ENCODE measurements at places on chromosomes 2 and 18.

DNA sequence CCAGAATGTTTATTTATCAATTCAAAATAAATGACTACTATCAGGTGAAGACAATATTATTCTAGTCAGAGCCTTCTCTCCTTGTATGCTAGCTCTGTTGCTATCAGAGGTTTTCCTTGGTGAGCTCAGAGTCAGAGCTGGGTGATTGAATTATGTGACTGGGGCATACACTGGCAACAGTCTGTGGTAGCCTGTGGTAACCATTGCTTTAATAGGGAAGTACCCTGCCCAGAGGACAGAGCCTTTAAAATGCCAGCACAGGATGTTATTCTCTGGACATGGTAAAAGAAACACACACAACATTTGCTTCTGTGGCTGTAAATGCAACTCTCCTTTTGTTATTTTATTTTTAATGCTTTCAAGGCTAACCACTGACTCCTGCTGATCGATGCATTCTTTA lies 124.7 kb downstream of the PPP1R1C start:
- H3K27me3 ChIP-seq: no peaks in the 10 kb centered on the region
- no peaks in the 10 kb centered on the region for H3K4me1 ChIP-seq
- DNase-seq: no peak
- H3K4me3 ChIP-seq: no peak overlapping the region

GRCh38 chr2:69796174-69796573 lies 33.3 kb upstream of the GMCL1 start:
- H3K4me3 ChIP-seq: no peak overlapping the region
- no peak for DNase-seq
- H3K36me3 ChIP-seq: peaks cover 2% of the 10 kb centered on the region
- H3K27ac ChIP-seq: no peak overlapping the region
- H3K27me3 ChIP-seq: no peaks in the 10 kb centered on the region

GRCh38 chr18:12811191-12811950 lies 72.7 kb downstream of the PTPN2 start:
- no peak for DNase-seq
- H3K27me3 ChIP-seq: no peaks in the 10 kb centered on the region
- peaks cover 6% of the 10 kb centered on the region for H3K4me1 ChIP-seq
- no peak overlapping the region for H3K27ac ChIP-seq

DNA sequence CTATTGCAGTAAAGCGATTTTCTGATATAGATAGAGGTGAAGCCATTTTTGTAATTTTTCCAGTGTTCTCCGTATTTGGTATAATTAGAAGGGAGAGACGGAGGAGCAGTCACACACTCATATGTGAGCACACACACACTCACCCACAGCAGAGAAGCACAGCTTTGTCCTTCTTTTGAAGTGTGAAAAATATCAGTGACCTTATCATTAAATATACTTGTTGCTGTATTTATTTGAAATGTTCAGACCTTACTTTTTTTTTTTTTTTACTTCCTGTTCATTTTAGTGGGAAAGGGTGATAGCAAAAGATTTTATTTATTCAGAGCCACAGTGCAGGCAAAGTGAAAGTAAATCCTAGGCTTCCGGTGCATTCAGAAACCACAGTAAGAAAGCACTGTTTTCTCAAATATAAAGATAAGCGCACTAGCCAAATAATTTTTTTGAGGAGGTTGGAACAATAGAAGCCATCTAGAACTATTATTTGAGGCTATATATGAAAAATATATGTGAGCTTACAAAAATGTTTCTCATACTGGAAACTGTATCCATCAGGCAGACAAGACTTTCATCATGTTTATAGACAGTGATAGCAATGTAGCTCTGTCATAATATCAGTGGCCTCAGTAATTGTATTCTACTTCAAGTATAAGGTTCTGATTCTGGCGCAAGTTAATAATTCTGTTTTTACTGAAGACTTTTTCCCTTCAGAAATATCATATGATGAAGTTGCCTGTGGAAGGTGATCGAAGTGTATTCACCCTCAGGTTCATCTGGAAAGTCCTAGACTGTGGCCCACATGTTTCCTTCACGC lies 37.2 kb downstream of the TSHZ1 start:
- peak overlapping the region; percentile 95 for H3K27ac ChIP-seq
- H3K36me3 ChIP-seq: peaks cover 7% of the 10 kb centered on the region
- DNase-seq: no peak
- H3K4me1 ChIP-seq: peaks cover 69% of the 10 kb centered on the region
- H3K4me3 ChIP-seq: peak overlapping the region; percentile 83
- H3K27me3 ChIP-seq: no peaks in the 10 kb centered on the region

- H3K36me3 ChIP-seq: no peaks in the 10 kb centered on the region
- H3K4me1 ChIP-seq: no peaks in the 10 kb centered on the region
- DNase-seq: no peak
- H3K4me3 ChIP-seq: no peak overlapping the region
Measured at GRCh38 chr18:27164905-27165304, 20.2 kb downstream of the CHST9 start.

GRCh38 chr2:72734432-72734831 lies 91.4 kb downstream of the EXOC6B start:
- H3K4me1 ChIP-seq: no peaks in the 10 kb centered on the region
- H3K36me3 ChIP-seq: peaks cover 5% of the 10 kb centered on the region
- H3K27me3 ChIP-seq: no peaks in the 10 kb centered on the region
- no peak overlapping the region for H3K4me3 ChIP-seq
- no peak for DNase-seq
- no peak overlapping the region for H3K27ac ChIP-seq

- H3K4me3 ChIP-seq: no peak overlapping the region
- H3K36me3 ChIP-seq: peaks cover 3% of the 10 kb centered on the region
- H3K4me1 ChIP-seq: peaks cover 33% of the 10 kb centered on the region
- H3K27me3 ChIP-seq: no peaks in the 10 kb centered on the region
Measured at GRCh38 chr2:234412726-234413125, 84.2 kb downstream of the ARL4C start.

DNA sequence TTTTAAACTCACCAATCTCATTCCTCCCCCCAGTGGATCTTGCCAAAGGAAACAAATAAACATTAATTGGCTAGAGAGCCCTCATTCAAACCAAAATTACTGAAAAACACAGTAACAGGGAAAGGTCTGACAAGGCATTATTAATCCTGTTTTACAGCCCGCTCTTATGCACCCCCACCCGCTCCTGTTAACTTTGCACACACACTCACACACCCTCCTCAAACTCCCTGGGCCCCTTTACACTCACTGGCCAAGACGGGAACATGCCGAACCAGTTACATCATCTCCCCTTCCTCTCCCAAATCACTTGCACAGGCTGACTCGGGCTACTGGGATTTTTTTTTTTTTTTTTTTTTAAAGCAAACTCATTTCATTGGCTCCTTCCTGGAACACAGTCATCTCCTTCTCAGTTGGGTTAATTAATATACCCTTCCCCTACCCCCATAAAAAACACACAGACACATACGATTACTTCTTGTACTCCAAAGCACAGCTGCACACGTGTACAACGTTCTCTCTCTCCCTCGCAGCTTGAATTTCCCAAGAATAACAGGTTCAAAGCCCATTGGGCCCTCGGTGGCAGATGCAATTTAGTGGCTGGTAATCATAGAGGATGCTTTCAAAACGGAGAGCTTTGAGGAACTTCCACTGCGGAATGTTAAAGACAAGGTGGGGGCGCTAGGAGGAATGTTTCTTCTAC lies 31.8 kb downstream of the KLF7 start:
- H3K4me3 ChIP-seq: no peak overlapping the region
- DNase-seq: no peak
- H3K4me1 ChIP-seq: peaks cover 2% of the 10 kb centered on the region
- H3K27me3 ChIP-seq: no peaks in the 10 kb centered on the region

DNA sequence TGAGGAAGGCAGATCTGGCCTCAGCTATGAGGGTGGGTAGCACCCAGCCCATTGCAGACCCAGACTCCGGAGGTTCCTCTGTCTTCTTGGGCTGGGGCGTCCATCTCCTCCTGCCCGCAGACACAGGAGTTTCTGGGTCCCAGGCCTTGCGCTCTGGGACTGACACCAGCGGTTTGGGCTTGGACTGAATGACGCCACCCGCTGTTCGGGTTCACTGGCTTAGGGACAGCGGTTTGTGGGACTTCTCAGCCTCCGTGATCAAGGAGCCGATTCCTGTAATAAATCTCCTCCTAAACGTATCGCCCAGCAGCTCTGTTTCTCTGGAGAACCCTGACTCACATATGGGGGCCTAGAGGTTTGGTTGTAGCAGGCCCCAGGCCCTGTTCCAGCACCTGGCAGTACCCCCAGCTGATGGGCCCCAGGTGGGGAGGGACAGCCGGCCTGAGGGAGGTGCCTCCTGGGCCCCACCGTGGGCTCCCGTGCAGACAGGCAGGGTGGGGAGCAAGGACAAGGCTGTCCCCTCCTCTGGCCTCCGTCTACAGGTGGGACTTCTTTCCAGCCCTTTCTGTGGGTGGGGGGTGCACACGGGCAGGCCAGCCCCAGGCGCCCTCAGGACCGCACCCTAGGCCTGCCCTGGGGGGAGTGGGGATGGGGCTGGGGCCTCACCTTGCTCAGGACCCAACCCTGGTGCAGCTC lies 4.5 kb upstream of the AQP12A start:
- peaks cover 20% of the 10 kb centered on the region for H3K4me1 ChIP-seq
- no peaks in the 10 kb centered on the region for H3K27me3 ChIP-seq

GRCh38 chr2:121329786-121330185 lies 44.8 kb upstream of the TFCP2L1 start:
- no peak overlapping the region for H3K27ac ChIP-seq
- peaks cover 12% of the 10 kb centered on the region for H3K4me1 ChIP-seq
- peaks cover 27% of the 10 kb centered on the region for H3K27me3 ChIP-seq
- H3K4me3 ChIP-seq: no peak overlapping the region

- H3K36me3 ChIP-seq: peaks cover 19% of the 10 kb centered on the region
- peaks cover 53% of the 10 kb centered on the region for H3K4me1 ChIP-seq
- no peaks in the 10 kb centered on the region for H3K27me3 ChIP-seq
- peak overlapping the region; percentile 13 for H3K27ac ChIP-seq
- peak overlapping the region; percentile 29 for H3K4me3 ChIP-seq
- peak; percentile 22 for DNase-seq
Measured at GRCh38 chr2:61419129-61419528, 51.8 kb downstream of the USP34 start.

DNA sequence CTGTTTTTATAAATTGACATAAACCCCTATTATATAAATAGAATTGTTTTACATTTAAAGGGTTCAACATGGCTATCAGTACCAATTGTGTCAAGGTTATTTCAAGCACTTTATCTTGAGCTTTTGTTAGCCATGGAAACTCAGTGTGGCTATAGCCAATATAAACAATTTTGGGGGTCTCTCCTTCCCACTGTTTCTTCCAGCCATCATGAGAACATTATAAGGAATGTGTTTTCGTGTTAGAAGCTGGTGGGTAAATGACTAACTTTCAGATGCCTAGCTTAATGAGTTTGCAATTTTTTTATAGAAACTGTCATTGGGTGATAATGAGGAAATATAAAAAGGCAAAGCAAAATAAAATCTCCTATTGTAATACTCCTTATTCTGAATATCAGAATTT lies 153.5 kb upstream of the FOSL2 start:
- H3K4me1 ChIP-seq: peaks cover 2% of the 10 kb centered on the region
- H3K4me3 ChIP-seq: no peak overlapping the region
- DNase-seq: no peak
- H3K27me3 ChIP-seq: no peaks in the 10 kb centered on the region
- H3K27ac ChIP-seq: no peak overlapping the region
- H3K36me3 ChIP-seq: peaks cover 7% of the 10 kb centered on the region

GRCh38 chr18:51857989-51858388 lies 482.0 kb upstream of the DCC start:
- no peaks in the 10 kb centered on the region for H3K36me3 ChIP-seq
- no peaks in the 10 kb centered on the region for H3K4me1 ChIP-seq
- no peaks in the 10 kb centered on the region for H3K27me3 ChIP-seq
- H3K27ac ChIP-seq: no peak overlapping the region
- no peak for DNase-seq
- H3K4me3 ChIP-seq: no peak overlapping the region

DNA sequence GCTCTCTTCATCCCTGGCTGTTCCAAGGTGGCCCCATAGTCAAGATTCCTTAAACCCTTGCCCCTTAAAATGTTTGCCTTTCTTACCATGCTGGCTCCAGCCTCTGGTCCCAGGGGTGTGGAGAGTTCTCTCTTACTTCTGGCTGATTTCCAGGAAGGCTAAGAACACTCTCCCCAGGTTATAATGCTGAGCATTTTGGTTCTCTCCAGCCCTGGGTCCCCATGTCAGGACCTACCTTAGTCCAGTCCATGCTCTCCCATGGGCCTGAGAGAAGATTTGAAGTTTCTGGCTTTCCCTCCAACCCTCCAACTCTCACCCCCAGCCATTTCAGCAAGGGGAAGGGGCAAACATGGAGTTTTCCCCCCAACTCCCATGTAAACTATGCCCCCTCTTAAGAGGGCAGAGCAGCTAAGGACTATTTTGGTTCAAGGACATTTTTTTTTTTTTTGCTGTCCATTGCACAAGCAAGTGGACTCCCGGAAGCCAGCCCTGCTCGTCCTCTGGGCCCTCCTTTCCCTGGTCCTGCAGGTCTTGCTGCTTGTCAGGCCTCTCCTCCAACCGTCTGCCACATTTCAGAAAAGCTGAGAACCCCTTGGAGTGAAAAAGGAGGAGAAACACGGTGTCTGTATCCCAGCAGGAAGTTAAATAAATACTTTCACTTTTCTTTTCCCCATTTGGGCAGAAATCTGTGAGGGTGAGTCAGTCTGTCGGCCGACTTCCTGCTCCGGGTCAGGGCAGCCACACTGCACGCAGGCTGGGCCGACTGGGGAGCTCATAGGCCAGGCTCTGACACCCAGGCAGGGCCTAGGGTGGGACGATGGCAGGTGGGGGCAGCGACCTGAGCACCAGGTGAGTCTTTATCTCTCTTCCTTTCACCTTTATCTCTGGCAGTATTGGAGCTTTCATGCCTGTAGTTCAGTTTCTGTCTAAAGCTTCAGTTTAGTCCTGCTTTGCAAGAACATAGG lies at the start of gene SP140L:
Gene SP140L (plus strand): TSS at position 741 of the 965 bp plus-strand sequence. CDS start 77 bp downstream, at position 818.
- H3K27me3 ChIP-seq: no peaks in the 10 kb centered on the region
- peaks cover 65% of the 10 kb centered on the region for H3K4me1 ChIP-seq
- peak; percentile 67 for DNase-seq
- H3K36me3 ChIP-seq: peaks cover 24% of the 10 kb centered on the region
- peak within 1 kb of the TSS; percentile 94 for H3K4me3 ChIP-seq

DNA sequence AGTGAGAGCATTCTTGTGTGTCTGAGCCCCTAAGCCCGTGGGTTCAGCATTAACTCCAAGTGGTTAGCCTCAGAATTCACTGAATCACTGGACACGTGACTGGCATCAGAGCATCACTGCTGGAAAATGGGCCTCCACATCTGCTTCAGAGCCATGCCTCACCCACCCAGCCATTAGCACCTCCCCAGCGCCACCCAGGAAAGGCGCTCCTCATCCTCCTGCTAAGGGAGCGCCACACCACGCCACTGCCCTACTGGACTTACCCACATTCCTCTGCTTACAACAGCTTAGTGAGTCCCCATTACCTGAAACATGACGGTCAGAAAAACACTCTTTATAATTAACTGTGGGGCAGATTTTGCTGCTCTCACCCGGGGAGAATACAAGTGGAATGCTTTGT lies 442.6 kb upstream of the MYT1L start:
- H3K36me3 ChIP-seq: no peaks in the 10 kb centered on the region
- no peaks in the 10 kb centered on the region for H3K27me3 ChIP-seq
- H3K27ac ChIP-seq: no peak overlapping the region
- H3K4me1 ChIP-seq: no peaks in the 10 kb centered on the region
- DNase-seq: no peak

DNA sequence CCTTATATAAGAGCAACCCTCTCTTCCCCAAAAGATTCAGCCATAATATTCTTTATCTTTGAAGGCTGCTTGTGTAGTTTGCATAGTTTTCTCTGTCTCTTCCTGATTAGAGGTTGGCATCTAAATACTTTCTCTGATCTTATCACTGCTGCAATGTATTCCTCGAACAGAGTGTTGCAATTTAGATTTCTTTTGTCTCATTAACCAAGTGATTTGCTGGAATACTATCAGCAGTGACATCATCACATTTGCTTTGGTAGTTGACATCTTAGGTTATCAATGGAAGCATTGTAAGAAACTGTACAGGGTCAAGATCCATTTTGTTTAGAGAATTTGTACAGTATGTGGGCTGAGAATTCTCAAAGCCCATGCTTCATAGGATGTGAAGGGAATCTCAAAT lies 72.0 kb upstream of the NEUROD1 start:
- DNase-seq: no peak
- no peaks in the 10 kb centered on the region for H3K4me1 ChIP-seq
- peaks cover 73% of the 10 kb centered on the region for H3K27me3 ChIP-seq
